ENCODE measurements at places on chromosomes 3 and 15.

GRCh38 chr3:87201727-87202126 is 25.4 kb upstream of the CHMP2B start:
- no peak for DNase-seq

DNA sequence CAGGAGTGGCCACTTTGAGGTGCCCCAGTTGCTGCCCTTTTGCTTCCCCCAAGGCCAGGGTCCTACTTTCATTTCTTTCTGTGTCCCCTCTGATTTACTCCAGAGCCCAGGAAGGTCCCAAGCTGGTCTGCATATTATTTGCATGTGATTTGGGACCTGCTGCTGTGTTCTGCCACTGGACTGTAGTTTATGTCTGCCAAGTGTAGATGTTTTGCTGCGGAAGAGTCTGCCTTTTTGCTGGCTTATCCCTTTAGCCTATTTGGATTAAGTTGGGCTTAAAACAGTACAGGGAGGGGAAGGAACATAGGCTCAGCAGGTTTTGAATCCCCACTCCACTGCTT is 21.4 kb downstream of the NOX5 start:
- no peak for DNase-seq

DNA sequence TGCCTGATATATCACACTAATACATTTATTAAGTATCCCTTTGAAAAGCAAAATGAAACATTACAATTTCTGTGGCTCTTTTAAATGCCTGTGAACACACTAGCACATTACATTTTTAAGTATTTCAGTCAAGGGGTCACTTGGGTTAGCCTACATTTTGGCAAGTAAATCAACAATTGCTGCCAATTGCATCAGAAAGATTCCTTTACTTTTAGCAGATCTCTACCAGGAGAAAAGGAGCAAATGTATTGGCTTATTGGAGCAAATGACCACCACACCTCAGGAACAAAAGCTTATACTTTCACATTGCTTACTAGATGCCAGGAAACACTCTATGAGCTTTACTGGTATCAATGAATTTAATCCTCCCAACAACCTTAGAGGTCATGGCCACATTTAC is 947.1 kb downstream of the FHIT start:
- DNase-seq: no peak

DNA sequence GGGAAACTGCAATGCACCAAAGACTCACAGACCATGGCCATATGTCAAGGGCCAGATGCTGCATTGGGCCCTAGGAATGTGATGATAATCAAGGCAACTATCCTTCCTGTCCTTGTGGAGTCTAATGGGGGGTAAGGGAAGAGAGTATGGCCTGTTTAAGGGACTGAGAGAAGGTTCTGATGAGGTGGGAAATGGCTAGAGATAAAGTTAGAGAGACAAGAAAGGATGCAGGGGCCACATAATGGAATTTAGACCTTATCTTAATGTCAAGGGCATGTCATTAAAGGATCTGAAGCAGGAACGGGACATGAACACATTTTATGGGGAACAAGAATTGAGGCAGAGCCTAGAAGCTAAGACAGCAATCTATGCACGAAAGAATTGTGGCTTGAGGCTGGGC is 30.0 kb upstream of the ABHD17C start:
- no peak for DNase-seq

- DNase-seq: no peak
Observed at GRCh38 chr3:101466465-101467309, 46.3 kb downstream of the SENP7 start.

DNA sequence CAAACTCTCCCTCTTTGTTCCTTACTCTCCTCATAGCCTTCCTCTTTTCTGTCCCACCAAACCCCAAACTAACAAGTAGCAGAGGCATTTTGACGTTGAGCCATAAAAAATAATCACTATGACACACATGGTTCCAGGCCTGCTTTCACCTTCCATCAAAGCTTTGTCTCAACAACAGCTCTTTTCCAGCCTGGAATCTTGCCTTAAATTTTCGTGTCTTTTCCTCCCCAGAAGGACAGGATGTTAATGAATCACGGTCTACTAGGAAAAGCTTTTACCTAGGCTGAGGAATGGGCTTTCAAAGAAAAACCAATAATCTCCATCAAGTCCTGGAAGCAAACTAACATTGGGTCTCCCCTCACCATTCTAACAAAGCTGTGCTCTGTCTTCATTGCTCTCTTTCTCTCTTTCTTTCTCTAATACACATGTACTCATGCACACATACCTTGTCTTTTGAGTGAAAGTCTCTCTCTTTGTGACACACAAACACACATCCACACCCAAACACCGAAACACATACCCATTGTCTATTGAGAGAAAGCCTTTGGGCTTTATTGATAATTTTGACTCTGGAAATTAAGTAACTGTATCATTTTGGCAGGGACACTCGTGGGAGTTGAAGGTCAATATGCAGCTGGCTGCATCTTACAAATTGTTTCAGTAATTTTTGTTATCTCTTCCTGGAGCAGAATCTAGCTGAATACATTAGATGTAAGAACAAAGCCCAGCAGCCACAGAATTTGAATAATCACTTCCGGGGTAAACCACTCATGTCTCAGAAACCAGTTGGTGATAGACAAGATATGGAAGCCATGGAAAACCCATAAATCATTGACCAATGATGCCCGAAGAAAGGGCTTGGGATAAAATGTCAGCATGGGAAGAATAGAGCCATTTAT is 107.4 kb upstream of the SLC4A7 start:
- no peak for DNase-seq

DNA sequence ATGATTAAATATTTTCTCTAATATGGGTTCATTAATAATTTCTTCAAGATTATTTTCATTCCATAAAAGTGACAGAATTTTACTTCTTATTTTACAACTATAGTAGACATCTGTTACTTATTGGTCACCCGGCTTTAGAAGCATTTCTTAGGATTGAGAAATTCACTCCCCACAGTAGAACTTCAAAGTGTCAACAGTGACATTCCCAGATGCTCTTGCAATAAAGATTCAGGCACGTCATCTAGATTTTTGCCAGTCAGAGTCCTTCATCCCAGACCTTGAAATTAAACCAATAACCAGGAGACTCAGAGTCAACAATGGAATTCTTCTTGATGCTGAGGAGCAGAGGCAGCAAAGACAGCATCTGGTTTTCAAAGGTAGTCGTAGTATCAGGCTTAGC is 190.8 kb downstream of the VGLL3 start:
- no peak for DNase-seq

- no peak for DNase-seq
Observed at GRCh38 chr3:157317895-157318294, 118.8 kb upstream of the PTX3 start.

- no peak for DNase-seq
Observed at GRCh38 chr3:49792371-49793150, 6.2 kb upstream of the IP6K1 start.
